ENCODE measurements at places on chromosomes 3 and 15.

- no peak for DNase-seq
Measured at GRCh38 chr3:46524008-46524407, 26.2 kb downstream of the RTP3 start.

GRCh38 chr3:194177141-194177540 is 41.2 kb downstream of the HES1 start:
- no peak for DNase-seq

- DNase-seq, result no peak
Measured at GRCh38 chr3:26202169-26202568, 412.3 kb downstream of the OXSM start.

DNA sequence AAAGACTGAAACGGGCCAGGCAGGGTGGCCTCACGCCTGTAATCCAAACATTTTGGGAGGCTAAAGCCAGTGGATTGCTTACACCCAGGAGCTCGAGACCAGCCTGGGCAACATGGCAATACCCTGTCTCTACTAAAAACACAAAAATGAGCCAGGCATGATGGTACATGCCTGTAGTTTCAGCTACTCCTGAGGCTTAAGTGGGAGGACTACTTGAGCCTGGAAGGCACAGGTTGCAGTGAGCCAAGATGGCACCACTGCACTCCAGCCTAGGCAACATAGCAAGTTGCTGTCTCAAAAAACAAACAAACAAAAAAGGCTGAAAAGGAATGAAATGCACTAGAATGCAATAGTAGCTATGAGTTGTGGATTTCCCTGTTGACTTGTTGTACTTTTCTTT is 94.7 kb downstream of the STAG1 start:
- DNase-seq, result no peak

- no peak for DNase-seq
Measured at GRCh38 chr3:126948980-126949535, 33.9 kb upstream of the PLXNA1 start.

- no peak for DNase-seq
Measured at GRCh38 chr15:74128785-74129585, 1.4 kb upstream of the ISLR2 start.

DNA sequence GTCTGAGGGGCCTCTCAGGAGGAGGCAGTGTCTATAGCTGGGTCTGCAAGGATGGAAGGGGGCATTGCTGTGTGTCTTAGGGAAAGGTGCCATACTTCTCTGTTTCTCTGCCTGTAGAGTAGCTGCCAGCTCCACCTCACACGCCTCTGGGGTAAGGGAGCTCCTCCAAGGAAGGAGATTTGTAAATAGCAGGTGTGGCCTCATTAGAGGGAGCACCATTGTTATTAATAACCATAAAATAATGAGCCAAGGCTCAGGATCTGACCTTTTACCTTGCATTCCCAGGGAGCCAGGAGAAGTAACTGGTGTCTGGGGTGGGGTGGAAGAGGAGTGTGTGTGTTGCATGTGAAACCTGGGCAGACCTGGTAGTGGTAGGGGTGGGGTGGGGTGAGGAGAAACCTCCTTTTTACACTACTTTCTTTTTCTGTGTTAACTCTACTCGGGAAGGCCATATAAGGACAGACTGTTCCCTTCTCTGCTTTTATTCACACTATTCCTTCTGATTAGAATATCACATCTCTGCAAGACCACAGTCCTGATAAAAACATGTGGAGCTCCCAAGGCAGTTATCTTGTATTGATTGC is 2.2 kb upstream of the C15orf39 start:
- DNase-seq, result no peak
